IPS DF 6.9 (cell line): ENCODE measurements at places on chromosomes 1 and 21.

DNA sequence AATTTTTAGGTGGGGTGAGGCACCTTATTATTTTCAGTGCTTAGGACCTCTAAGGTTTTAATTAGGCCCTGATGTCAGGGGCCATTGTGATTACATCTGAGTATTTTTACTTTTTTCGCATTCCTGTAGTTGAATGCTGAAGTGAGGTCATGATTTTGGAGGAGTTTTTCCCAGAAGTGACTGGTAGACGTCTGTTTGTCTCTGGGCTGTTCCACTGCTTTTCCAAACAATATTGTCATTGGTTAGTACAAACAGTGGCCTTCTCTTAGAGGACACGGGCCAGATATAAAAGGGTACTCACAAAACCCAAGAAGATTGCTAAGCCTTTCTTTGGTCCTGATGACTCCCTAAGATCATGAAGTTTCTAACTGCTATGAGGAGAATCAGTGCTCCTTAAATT is 7.6 kb upstream of the RASAL2 start:
- H3K4me3 ChIP-seq: no peak overlapping the region
- no peak for DNase-seq
- H3K4me1 ChIP-seq: no peaks in the 10 kb centered on the region
- H3K27ac ChIP-seq: no peak overlapping the region

DNA sequence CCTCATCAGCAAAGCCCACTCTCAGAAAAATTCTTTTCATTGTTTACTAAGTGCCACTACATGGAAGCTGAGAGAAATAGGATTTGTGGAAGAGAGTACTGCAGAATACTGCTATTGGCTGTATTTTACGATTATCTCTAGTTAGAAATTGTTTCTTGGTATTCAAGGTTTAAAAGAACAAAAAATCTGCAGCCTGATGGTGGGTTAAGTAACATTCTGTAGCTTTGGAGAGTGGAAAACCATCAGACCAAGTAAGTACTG is 27.3 kb downstream of the PTTG1IP start:
- no peak overlapping the region for H3K27ac ChIP-seq
- H3K27me3 ChIP-seq: no peaks in the 10 kb centered on the region
- peaks cover 19% of the 10 kb centered on the region for H3K36me3 ChIP-seq
- H3K4me1 ChIP-seq: peaks cover 3% of the 10 kb centered on the region; the same call in 1 of the 2 replicates
- no peak for DNase-seq

DNA sequence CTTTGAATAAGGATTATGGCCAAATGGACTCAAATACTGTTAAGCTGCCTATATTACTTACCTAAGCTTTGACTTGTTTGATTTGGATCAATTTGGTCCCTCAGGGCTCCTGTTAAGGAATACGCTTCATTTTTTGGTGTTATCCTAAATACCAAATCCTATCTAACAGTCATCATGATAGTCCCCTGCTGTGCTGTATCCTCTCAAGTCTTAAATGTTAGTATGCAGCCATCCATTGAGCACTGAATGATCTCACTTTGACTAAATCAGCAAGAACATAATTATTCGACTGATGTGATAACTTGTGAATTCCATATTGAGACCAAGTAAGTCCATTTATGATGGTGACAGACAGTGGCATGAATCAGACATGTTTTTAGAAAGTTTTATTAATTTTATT is 53.1 kb upstream of the ATF3 start:
- H3K27ac ChIP-seq: no peak overlapping the region
- H3K36me3 ChIP-seq: no peaks in the 10 kb centered on the region
- no peak for DNase-seq
- no peak overlapping the region for H3K4me3 ChIP-seq

DNA sequence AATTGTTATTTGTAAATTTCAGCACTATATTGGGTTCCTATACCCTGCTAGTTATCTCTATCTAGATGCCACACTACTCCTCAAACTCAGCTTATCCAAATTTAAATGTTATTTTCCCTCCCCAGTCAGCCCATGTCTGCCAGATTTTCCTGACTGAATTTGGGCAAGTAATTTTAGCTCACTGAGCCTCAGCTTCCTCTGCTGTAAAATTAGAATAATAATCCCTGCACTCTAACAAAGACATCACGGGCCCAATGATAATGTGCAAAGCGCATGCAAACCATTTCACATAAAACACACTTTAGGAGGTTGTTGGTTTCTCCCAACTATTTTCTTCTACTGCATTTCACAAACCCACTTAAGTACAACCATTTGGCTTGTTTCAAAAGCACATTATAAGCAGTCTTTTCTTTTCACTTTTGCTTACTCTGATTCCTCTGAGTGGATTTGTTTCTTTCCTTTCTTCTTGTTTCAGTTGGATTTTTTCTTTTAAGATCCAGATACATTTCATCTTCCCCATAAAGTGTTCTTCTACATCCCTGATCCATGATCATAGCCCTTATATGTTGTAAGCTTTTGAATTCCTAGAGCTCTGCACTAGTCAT is 152.8 kb upstream of the DPT start:
- no peaks in the 10 kb centered on the region for H3K4me1 ChIP-seq
- no peaks in the 10 kb centered on the region for H3K36me3 ChIP-seq

- no peak overlapping the region for H3K27ac ChIP-seq
- peaks cover 31% of the 10 kb centered on the region for H3K36me3 ChIP-seq
- no peak for DNase-seq
- H3K27me3 ChIP-seq: no peaks in the 10 kb centered on the region
Measured at GRCh38 chr1:155195201-155196102, 12.2 kb downstream of the THBS3 start.

- H3K27ac ChIP-seq: no peak overlapping the region
- no peaks in the 10 kb centered on the region; the same call in 1 of the 2 replicates for H3K4me1 ChIP-seq
- H3K4me3 ChIP-seq: no peak overlapping the region
- H3K36me3 ChIP-seq: no peaks in the 10 kb centered on the region
Measured at GRCh38 chr1:20080441-20081352, 10.7 kb downstream of the PLA2G5 start.

DNA sequence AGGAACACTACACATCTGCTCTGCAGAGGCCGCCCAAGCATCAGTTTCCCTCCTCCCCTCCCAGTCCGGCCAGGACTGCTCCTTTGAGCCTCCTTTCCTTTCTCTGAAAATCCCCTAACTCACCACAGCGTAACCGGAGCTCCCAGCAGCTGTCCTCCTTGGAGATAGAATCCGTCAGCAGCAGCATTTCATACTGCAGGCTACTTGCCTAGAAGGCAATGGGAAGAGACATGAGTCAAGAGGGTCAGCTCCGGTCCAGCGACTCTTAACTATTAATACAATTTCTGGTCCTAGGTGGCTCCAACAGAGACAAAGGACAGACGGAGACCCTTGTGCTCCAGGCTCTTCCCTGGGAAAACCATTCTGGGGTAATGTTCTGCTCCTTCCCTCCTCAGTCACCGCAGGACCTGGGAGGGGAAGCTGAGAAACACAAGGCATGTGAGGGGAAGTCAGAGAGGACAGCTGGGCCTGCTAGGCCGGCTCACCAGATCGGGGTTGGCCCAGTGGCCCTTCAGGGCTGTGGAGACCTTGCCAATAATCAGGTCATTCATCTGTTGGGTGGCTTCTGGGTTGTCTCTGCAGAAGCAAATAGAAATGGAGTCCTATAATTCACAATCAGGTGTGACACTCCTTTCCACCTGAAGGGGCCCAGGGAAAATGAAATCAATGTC is 99.7 kb downstream of the UBR4 start:
- no peaks in the 10 kb centered on the region for H3K27me3 ChIP-seq
- H3K4me1 ChIP-seq: no peaks in the 10 kb centered on the region
- DNase-seq: no peak
- peaks cover 64% of the 10 kb centered on the region for H3K36me3 ChIP-seq
- H3K4me3 ChIP-seq: no peak overlapping the region

- DNase-seq: no peak
- H3K27ac ChIP-seq: no peak overlapping the region
- no peaks in the 10 kb centered on the region for H3K27me3 ChIP-seq
- no peak overlapping the region for H3K4me3 ChIP-seq
- H3K36me3 ChIP-seq: no peaks in the 10 kb centered on the region
- no peaks in the 10 kb centered on the region; the same call in 1 of the 2 replicates for H3K4me1 ChIP-seq
Measured at GRCh38 chr1:175508320-175509110, 234.9 kb downstream of the TNR start.

DNA sequence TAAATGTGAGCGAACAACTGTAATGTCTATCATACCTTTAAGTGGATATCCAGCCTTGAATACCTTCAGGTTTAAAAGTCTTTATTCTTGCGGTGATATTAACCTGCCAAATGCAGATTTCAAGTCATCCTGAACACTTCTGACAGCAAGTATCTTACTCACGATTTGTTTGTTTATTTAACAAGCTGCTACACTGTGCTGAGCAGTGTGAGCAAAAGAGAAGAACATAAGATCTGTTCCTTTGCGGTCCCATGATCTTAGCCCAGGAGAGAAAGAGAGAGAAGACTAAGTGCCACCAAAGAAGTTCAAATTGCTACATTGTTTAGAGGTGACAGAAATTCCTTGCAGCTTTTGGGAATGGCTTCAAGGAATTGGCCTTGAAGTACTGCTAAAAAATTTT is 9.5 kb upstream of the IL24 start:
- no peak for DNase-seq
- H3K4me3 ChIP-seq: no peak overlapping the region
- H3K27ac ChIP-seq: no peak overlapping the region
- no peaks in the 10 kb centered on the region for H3K36me3 ChIP-seq
- H3K27me3 ChIP-seq: no peaks in the 10 kb centered on the region

GRCh38 chr1:50329332-50329932 is 93.8 kb downstream of the DMRTA2 start:
- peaks cover 2% of the 10 kb centered on the region for H3K4me1 ChIP-seq
- H3K4me3 ChIP-seq: no peak overlapping the region
- no peak for DNase-seq
- H3K36me3 ChIP-seq: no peaks in the 10 kb centered on the region
- H3K27ac ChIP-seq: no peak overlapping the region
- H3K27me3 ChIP-seq: peaks cover 5% of the 10 kb centered on the region; the same call in 1 of the 2 replicates

GRCh38 chr1:3027611-3028371 is 6.5 kb downstream of the ACTRT2 start:
- no peaks in the 10 kb centered on the region; the same call in 1 of the 2 replicates for H3K36me3 ChIP-seq
- no peak overlapping the region for H3K4me3 ChIP-seq
- H3K4me1 ChIP-seq: no peaks in the 10 kb centered on the region
- H3K27me3 ChIP-seq: no peaks in the 10 kb centered on the region

- H3K4me1 ChIP-seq: no peaks in the 10 kb centered on the region
- H3K36me3 ChIP-seq: no peaks in the 10 kb centered on the region
- no peaks in the 10 kb centered on the region for H3K27me3 ChIP-seq
- H3K4me3 ChIP-seq: no peak overlapping the region
Measured at GRCh38 chr1:92188436-92189255, 29.1 kb upstream of the C1orf146 start.

DNA sequence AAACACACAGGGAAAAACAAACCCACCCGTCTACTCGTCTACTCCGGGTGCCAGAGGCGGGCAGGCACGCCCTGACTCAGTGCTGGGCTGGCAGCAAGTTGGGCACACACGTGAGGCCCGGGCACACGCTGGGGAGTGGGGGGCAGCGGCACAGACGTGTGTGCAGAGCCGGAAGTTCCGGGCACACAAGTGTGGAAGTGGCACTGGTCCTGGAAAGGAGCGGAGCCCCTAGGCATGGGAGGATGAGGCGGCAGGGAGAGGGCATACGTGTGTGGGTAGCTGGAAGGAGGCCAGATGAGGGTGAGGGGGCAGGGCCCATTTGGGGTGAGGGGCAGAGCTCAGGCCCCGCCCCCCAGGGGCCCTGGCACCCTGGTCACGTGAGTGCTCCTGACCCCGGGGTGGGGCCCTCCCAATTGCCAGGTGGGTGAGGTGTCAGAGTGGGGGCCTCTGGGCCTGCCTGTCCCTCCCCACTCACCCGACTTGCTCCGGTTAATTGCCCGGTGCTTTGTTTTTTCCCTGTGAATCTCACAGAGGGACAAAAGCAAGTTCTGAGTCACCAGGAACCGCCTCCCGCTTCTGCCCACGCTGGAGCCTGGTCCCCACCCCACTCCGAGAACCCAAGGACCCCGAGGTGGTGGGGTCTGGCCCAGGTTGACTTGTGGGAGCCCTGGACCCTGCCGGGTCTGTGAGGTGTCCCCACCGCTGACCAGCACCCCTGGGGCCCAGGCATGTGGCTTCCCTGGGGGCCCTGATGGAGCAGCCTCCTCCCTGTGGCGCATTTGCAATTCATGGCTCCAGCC is 104.8 kb upstream of the CASZ1 start:
- peaks cover 9% of the 10 kb centered on the region for H3K4me1 ChIP-seq
- DNase-seq: no peak
- H3K4me3 ChIP-seq: no peak overlapping the region

DNA sequence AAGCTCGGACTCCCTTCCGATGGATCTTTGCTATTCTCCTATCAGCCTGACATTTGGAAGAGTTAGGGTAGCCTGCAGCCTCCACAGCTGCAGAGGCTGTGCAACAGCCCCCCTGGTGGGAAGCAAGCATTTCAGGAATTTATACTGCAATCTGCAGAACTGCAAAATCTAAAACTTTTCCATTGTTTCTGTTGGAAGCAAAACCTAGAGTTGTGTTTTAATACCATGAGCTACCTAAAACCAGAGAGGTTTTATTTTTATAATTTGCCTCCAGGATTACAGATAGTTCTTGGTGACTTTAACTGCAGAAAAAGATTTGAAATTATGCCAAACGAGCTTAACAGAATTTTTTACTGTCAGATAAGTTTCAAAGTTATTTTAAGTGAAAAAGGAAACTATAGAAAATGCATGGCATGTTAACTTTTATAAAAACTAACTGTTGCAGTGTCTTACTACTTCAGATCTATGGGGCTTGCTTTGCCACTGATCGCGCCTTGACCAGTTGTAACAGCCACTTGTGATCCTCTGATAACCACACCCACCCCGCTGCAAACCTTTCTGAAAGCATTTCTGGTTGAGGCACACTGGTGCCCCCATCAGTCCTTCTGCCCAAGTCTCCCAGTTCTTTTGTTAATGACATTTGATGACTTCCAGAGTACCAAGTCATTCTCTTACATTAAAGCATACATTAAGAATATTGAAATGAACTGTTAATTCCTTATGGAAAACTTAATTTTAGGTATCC is 64.8 kb downstream of the PRDM2 start:
- no peak overlapping the region for H3K4me3 ChIP-seq
- no peaks in the 10 kb centered on the region for H3K36me3 ChIP-seq
- H3K27ac ChIP-seq: no peak overlapping the region
- H3K27me3 ChIP-seq: no peaks in the 10 kb centered on the region
- H3K4me1 ChIP-seq: 0 out of 2 replicates have a peak, but pooled peaks cover 3% of the 10 kb centered on the region
- DNase-seq: no peak

DNA sequence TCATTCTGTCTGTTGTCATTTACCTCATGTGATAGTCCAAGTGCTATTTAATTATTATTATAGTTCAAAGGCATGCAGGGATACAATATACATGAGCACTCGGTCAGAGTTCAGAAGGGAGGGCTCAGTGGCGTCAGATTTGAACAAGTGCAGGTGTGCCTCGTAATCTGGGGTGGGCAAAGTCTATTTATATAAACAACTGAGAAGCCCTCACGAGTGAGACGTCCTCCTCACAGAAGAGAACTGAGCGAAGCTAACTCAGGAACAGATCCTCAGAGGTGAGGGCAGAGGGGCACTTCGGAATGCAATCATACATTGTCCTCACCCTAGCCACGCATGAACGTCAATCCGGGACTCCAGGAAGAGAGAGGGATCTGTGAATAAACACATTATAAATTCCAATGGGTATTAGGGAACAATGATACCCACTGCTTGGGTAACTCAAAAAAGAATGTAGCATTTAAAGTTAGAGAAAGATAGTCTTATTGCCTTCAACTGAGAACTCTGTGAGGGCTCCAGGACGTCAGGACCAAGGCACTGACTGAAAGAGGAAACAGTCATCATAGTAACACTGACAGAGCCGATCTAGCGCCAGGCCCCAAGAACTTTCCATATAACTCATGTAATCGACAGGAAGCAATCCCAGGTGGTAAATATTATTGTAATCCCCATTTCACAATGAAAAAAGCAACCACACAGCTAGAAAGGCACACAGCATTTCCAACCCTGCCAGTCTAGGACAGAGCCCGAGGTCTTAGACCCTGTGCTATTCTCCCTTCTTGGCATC is 127.1 kb upstream of the B3GALT2 start:
- no peaks in the 10 kb centered on the region for H3K36me3 ChIP-seq
- no peak overlapping the region for H3K27ac ChIP-seq
- no peak for DNase-seq
- H3K4me3 ChIP-seq: no peak overlapping the region
- no peaks in the 10 kb centered on the region for H3K4me1 ChIP-seq
